Smooth muscle cell of the pulmonary artery (primary cell): ENCODE measurements at places on chromosomes 1 and 21. TPM values are rescaled to one million over a fixed set of nuclear protein-coding genes. Genes with fewer than 3 reads are reported as not detected.

Gene CELA3B
- not detected in 2 replicates for total RNA-seq

Gene TMEM222
- total RNA-seq, result 26.3 and 34.8 TPM in 2 replicates

Gene LAD1
- 0.07 TPM in 1 of 2 replicates, not detected in the other for total RNA-seq

Gene FMOD
- 11.8 and 32.6 TPM in 2 replicates for total RNA-seq

Gene B3GALT2
- total RNA-seq, result 0.92 and 2.4 TPM in 2 replicates

Gene TLCD4
- 0.26 and 1.2 TPM in 2 replicates for total RNA-seq

Gene CNKSR1
- total RNA-seq, result 0.07 and 0.69 TPM in 2 replicates

Gene ASAP3
- total RNA-seq, result 29.4 and 39.1 TPM in 2 replicates

Gene MROH7
- 0.39 and 0.73 TPM in 2 replicates for total RNA-seq

Gene ASCL5
- not detected in 2 replicates for total RNA-seq

Gene FGGY
- 15.1 and 19.9 TPM in 2 replicates for total RNA-seq

Gene IL20
- not detected in 2 replicates for total RNA-seq

Gene PMF1
- 16.9 and 20.3 TPM in 2 replicates for total RNA-seq

Gene PAX7
- not detected in 2 replicates for total RNA-seq

Gene CYP4A22
- total RNA-seq, result not detected in 2 replicates

Gene PPIAL4G
- not detected in 2 replicates for total RNA-seq

Gene PEX19
- 55.5 and 58.9 TPM in 2 replicates for total RNA-seq

Gene GJA4
- total RNA-seq, result 0.50 and 0.52 TPM in 2 replicates

Gene SYCP1
- not detected in 2 replicates for total RNA-seq

Gene DIRAS3
- total RNA-seq, result 3.3 and 8.8 TPM in 2 replicates

Gene CLCN6
- total RNA-seq, result 9.0 and 13.1 TPM in 2 replicates

Gene C1orf185
- not detected in 2 replicates for total RNA-seq

Gene FLG
- under 0.01 and 0.23 TPM in 2 replicates for total RNA-seq

Gene ZBTB17
- 26.9 and 34.9 TPM in 2 replicates for total RNA-seq

Gene NDUFS2
- 154 and 159 TPM in 2 replicates for total RNA-seq

Gene TCP10L
- total RNA-seq, result 0.26 and 0.65 TPM in 2 replicates

Gene PTCH2
- total RNA-seq, result 0.26 and 0.33 TPM in 2 replicates

Gene OR2T33
- total RNA-seq, result not detected in 2 replicates

Gene AGMAT
- total RNA-seq, result 0.52 and 1.5 TPM in 2 replicates

Gene SIM2
- under 0.01 and 0.13 TPM in 2 replicates for total RNA-seq

Gene GJA9
- 0.07 TPM in 1 of 2 replicates, not detected in the other for total RNA-seq

Gene VSIG8
- total RNA-seq, result 0.07 TPM in 1 of 2 replicates, not detected in the other

Gene SYF2
- total RNA-seq, result 20.4 and 25.0 TPM in 2 replicates

Gene KRTAP21-2
- total RNA-seq, result not detected in 2 replicates

Gene ZFP69
- 2.1 and 3.1 TPM in 2 replicates for total RNA-seq

Gene EDN2
- total RNA-seq, result not detected in 2 replicates

Gene GORAB
- 20.8 and 21.7 TPM in 2 replicates for total RNA-seq

Gene CTSE
- not detected in 2 replicates for total RNA-seq
